IgD-negative memory B cell (primary cell): ENCODE measurements at places on chromosomes 4 and X. TPM values are rescaled to one million over a fixed set of nuclear protein-coding genes. Genes with fewer than 3 reads are reported as not detected.

The MFAP3L gene
- 0.34 TPM for polyA plus RNA-seq

The CT45A1 gene
- polyA plus RNA-seq: not detected

The SCFD2 gene
- 17.2 TPM for polyA plus RNA-seq

The OTUD6A gene
- not detected for polyA plus RNA-seq

The PNMA5 gene
- 0.19 TPM for polyA plus RNA-seq

The MAGEA8 gene
- polyA plus RNA-seq: not detected

The CXorf65 gene
- 1.5 TPM for polyA plus RNA-seq

The GPRASP3 gene
- polyA plus RNA-seq: 0.68 TPM

The PNMA6F gene
- polyA plus RNA-seq: not detected

The COL25A1 gene
- not detected for polyA plus RNA-seq

The TSPAN6 gene
- 0.19 TPM for polyA plus RNA-seq

The GPRIN3 gene
- polyA plus RNA-seq: 0.50 TPM

The SERPINA7 gene
- polyA plus RNA-seq: not detected

The RENBP gene
- 1.2 TPM for polyA plus RNA-seq

The GASK1B gene
- polyA plus RNA-seq: 0.30 TPM

The SLC25A4 gene
- 16.6 TPM for polyA plus RNA-seq

The DDX53 gene
- not detected for polyA plus RNA-seq

The CDKL5 gene
- 0.89 TPM for polyA plus RNA-seq

The TCP11X2 gene
- polyA plus RNA-seq: not detected

The ASB12 gene
- polyA plus RNA-seq: not detected

The PYURF gene
- 212 TPM for polyA plus RNA-seq

The REPS2 gene
- polyA plus RNA-seq: 1.3 TPM

The FAM114A1 gene
- 0.79 TPM for polyA plus RNA-seq

The GPR119 gene
- polyA plus RNA-seq: not detected

The PABPC4L gene
- polyA plus RNA-seq: not detected

The POLA1 gene
- polyA plus RNA-seq: 4.3 TPM

The TLR10 gene
- 183 TPM for polyA plus RNA-seq

The SMAD1 gene
- not detected for polyA plus RNA-seq

The IL2 gene
- not detected for polyA plus RNA-seq

The UGT2B10 gene
- not detected for polyA plus RNA-seq

The CXCL10 gene
- 0.58 TPM for polyA plus RNA-seq

The TRAPPC11 gene
- polyA plus RNA-seq: 19.5 TPM

The CNGA1 gene
- polyA plus RNA-seq: not detected

The GPR78 gene
- polyA plus RNA-seq: not detected

The NUDT10 gene
- 0.33 TPM for polyA plus RNA-seq

The DCX gene
- polyA plus RNA-seq: not detected

The PDZD4 gene
- 0.15 TPM for polyA plus RNA-seq

The MSMO1 gene
- polyA plus RNA-seq: 22.5 TPM

The SSX2B gene
- not detected for polyA plus RNA-seq

The GPC4 gene
- polyA plus RNA-seq: not detected

The TIGD2 gene
- 5.0 TPM for polyA plus RNA-seq

The SMR3B gene
- polyA plus RNA-seq: not detected

The DLG3 gene
- 1.2 TPM for polyA plus RNA-seq

The PDCL2 gene
- not detected for polyA plus RNA-seq

The HHIP gene
- polyA plus RNA-seq: not detected

The MAGEA2B gene
- not detected for polyA plus RNA-seq

The MND1 gene
- polyA plus RNA-seq: not detected

The FABP2 gene
- polyA plus RNA-seq: not detected

The ARHGEF38 gene
- polyA plus RNA-seq: not detected

The PABPC1L2B gene
- not detected for polyA plus RNA-seq

The HS6ST2 gene
- not detected for polyA plus RNA-seq

The NPNT gene
- polyA plus RNA-seq: not detected

The CFP gene
- polyA plus RNA-seq: 0.95 TPM

The SGCB gene
- polyA plus RNA-seq: 4.8 TPM

The CCNA2 gene
- polyA plus RNA-seq: 0.24 TPM

The SLC25A6 gene
- 881 TPM for polyA plus RNA-seq

The AASDH gene
- polyA plus RNA-seq: 24.8 TPM
